CD8-positive, alpha-beta memory T cell (primary cell): ENCODE measurements at places on chromosomes 7 and 10. TPM values are rescaled to one million over a fixed set of nuclear protein-coding genes. Genes with fewer than 3 reads are reported as not detected.

DNA sequence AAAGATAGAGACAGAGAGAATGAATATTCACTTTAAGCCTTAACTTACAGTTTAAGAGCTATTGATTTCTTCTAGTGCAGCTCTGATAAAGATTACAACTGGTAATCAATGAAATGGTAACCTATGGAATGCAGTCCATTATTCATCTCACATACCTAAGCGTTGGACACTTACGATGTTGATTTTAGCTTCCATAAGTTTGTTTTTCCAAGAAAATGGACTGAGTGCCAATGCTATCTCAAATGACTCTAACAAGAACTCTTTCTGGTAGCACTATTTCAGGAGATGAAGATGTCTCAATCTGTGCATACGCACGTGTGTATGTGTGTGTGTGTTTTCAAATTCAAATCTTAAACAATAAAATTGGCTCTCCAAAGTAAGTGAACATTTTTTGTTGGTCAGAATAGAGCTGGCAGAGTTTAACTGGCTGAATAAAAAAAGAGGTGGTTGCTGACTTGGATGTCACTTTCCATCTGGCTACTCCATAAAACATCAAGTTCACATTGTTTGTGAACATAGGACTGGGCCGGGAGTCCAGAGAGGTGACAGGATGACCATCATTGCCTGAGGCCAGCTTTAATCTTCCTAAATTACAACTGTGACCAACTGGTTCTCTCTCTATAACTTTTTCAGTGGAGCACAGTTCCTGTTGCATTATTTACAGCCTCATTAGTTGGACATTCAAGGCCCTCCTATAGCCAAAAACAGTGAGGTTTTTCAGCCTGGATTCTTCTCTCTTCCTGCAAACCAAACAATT is 106.9 kb upstream of the CSTF2T start:
- H3K4me3 ChIP-seq = no peak overlapping the region
- DNase-seq = no peak
- H3K4me1 ChIP-seq = no peaks in the 10 kb centered on the region
- H3K27me3 ChIP-seq = no peaks in the 10 kb centered on the region
- H3K36me3 ChIP-seq = no peaks in the 10 kb centered on the region
- no peak overlapping the region for H3K27ac ChIP-seq

DNA sequence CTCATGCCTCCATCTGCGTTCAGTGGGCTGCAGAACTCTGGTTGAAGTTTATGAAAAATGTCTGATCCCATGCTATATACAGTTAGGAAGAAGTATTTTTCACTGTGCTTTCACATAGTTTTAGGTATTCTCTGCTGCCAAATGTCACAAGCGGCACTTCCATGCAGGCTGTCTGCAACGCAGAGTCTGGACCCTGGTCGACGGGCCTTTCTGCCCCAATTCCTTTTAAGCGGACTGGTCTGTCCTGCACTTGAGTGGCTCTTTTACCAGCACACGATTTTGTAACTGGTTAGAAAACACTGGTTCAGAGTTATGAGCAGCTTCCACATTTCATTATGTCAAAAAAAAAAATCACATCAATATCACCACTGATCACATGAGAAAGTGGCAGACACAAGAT is 143.0 kb downstream of the DIP2C start:
- H3K27ac ChIP-seq = no peak overlapping the region
- no peak overlapping the region for H3K4me3 ChIP-seq
- H3K36me3 ChIP-seq = no peaks in the 10 kb centered on the region
- no peak for DNase-seq
- H3K27me3 ChIP-seq = no peaks in the 10 kb centered on the region

Gene TYSND1
- 21.1 TPM for polyA plus RNA-seq

Gene POLD2
- 74.1 TPM for polyA plus RNA-seq

Gene ELOVL3
- not detected for polyA plus RNA-seq
